ENCODE measurements at places on chromosomes 13 and 19.

DNA sequence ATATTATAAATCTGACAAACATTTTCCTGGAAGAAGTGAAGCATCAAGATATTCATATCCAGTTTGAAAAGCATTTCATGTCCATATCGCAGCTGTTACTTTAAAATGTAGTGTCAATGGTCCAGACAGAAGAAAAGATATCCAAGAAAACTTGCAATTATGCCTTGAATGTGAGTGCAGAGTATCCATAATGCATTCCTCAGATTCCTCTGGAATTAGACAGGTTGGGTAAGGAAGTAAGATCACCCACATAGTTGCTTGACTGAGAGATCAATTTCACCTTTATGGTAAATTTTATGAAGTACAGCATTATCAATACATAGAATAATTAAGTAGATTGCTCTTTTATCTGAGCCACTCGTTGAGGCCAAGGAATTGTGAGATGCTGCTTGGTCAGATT lies 327.0 kb upstream of the SLITRK5 start:
- DNase-seq: no peak

DNA sequence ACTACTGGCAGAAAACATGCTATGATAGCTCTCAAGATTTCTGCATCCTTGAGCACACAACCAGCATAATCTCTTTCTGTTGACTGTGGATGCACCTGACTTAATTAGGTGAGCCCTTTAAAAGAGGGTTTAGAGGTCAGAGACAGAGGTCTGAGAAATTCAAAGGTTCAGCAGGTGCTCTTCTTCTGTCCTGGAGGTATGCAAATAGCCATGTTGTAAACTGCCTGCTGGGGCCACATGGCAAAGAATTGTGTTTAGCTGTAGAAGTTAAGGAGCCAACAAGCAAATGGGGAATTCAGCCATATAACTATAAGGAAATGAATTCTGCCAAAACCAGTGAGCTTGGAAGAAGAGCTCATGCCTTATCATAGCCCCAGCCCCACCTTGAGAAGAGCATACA lies 11.6 kb upstream of the DCLK1 start:
- DNase-seq: no peak

GRCh38 chr13:37136633-37137032 lies 31.2 kb upstream of the CSNK1A1L start:
- DNase-seq: no peak

- DNase-seq: no peak
Observed at GRCh38 chr19:45876161-45876410, 9.9 kb downstream of the IRF2BP1 start.

GRCh38 chr19:52735734-52736133 lies 890 bp upstream of the ZNF611 start:
- DNase-seq: no peak

Data from stimulated activated CD4-positive, alpha-beta T cell treated with anti-CD3 and anti-CD28 coated beads, Interleukin-15, amount 100 ng/mL, for 1 hour (primary cell).